ENCODE measurements at places on chromosomes 5 and 9.
A peak's percentile ranks its signal among the peaks of the same experiment; 100 is the strongest.

- no peak for DNase-seq
Observed at GRCh38 chr5:172110921-172111851, 76.8 kb downstream of the STK10 start.

DNA sequence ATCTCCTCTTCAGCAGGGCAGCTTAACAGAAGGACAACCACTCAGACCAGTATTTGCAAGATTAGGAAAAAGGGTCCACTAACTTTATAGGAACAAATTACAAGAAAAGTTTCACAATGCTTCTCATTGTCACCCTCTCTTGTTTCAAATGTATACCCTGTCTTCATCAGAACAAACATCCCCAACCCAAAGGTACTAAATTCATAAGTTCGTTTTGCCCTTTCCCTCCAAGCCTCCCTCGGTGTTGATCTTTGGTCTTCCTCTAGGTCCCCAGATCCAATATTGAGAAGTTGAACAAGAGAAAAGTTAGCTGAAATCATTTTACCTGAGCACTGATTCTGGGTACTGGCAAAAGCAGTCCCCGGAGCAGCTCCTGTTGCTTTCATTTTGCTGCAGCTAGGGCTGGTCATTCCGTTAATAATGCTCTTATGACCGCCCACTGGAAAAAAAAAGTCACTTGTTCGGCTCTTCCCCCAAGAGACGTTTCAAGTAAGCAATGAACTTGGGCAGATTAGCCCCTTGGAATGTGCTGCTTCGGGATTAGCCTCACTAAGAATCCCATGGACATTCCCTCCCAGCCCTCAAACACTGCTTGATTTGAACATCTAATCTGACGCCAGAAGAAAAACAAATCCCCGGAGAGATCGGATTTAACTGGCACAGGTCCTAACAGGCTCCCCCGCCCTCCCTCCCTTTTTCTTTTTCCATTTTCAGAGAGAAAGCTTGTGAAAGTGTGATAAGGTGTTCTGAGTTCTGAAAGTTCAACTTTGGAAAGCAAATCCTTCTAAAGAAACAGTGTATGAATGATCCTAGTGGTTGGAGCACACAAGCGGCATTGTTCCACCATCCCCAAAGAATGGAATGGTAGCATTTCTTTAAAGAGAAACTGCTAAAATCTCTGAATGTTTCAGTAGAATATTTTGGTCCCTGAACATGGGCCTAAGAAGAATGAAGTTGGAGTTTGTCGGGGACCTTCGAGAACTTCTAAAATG is 252.5 kb downstream of the TRPM3 start:
- no peak for DNase-seq

- DNase-seq, result no peak
Observed at GRCh38 chr9:104028827-104029226, 65.3 kb upstream of the SMC2 start.

GRCh38 chr5:172487671-172488070 is 33.3 kb upstream of the SH3PXD2B start:
- DNase-seq, result no peak

- no peak for DNase-seq
Observed at GRCh38 chr5:109706095-109706494, 16.4 kb downstream of the MAN2A1 start.

GRCh38 chr9:107373809-107374208 is 90.7 kb downstream of the RAD23B start:
- no peak for DNase-seq

GRCh38 chr9:135921749-135922310 is 14.5 kb upstream of the CAMSAP1 start:
- DNase-seq, result no peak

DNA sequence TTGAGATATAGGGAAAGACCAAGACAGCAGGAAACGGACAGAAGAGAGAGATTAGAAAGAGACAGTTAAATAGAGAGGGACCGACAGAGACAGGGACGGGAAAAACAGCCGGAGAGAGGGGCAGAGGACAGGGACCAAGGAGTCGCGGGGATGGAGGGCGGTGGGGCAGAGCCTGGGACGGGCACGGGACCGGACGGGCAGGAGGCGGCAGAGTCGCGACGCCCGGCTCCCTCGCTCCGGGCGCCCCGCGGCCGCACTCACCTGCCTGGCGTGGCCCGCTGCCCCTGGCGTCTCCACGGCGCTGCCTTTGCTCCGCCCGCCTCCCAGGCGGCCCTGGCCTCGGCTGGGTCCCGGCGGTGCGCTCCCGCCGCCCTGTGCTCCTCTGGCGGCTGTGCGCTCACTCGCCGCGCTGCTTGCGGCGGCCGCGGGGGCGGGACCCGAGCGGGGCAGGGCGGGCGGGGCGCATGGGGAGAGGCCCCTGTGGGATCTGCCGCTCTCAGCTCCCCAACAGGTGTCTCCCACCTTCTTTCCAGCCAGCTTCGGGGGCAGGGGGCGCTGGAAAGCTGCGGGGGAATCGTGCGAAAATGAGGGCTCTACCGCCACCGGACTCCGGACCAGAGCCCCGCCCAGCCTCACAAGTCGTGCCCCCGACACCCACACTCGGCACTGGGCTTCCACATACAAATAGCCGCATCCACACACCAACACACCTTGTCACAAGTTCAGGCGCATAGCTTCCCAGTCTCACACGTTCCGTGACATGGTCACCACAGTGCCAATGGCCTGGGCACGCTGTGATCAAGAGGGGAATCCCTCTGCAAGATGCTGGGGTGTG is at the start of gene ARID3C:
Gene ARID3C (minus strand): TSS at position 411 of the 835 bp plus-strand sequence. CDS start 1,052 bp downstream, outside the sequence.
- DNase-seq, result peak; percentile 51

GRCh38 chr5:107263387-107264018 is 407.2 kb downstream of the EFNA5 start:
- no peak for DNase-seq

GRCh38 chr9:5832071-5832537 is 813 bp downstream of the ERMP1 start:
- DNase-seq, result no peak

- DNase-seq, result no peak
Observed at GRCh38 chr9:80932947-80933780, 756.2 kb downstream of the TLE1 start.

DNA sequence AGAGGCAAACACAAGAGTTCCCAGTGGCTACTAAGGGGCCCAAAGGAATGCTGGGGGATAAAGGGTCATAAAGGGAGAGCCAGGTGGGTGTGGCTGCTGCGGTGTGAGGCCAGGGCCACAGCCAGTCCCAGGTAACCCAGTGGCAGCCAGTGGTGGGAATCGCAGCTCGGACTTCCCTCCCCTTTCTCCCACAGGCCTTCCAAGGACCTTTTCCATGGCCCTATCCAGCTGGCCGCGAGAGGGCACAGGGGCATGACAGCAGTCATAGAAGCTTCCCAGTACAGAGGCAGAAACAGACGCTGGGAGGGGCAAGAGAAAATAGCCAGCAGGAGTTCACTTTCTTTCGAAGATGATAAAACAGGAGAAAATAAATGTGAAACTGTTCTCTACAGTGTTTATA is 257.6 kb downstream of the SEMA5A start:
- no peak for DNase-seq

DNA sequence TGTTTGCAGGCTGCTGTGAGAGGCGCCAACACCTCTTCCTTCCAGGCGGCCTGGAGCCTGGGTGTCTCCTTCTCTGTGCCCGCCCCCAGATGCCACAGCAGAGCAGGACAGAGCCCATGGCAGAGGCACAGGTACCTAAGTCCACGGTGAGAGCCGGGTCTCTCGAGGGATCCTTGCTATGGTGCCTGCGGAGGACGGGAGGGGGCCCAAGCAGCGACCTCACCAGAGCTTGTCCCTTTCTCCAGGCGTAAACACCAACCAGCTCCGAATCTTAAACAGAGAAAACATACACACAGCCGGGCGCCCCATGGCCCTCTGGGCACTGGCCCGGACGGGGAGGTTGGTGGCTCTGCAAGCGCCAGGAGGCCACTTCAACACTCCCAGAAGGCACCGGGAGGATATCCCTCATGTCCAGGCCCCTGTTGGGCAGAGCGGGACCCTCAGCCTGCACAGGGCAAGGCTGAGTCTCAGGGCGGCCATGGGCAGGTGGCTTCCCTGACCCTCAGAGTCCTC is 11.8 kb downstream of the CCDC187 start:
- DNase-seq, result no peak

GRCh38 chr5:121899346-121899745 is 47.7 kb downstream of the FTMT start:
- peak; percentile 39 for DNase-seq

GRCh38 chr9:134321946-134322741 is 4.1 kb upstream of the RXRA start:
- no peak for DNase-seq

- no peak for DNase-seq
Observed at GRCh38 chr9:9004810-9005209, 1205.2 kb upstream of the DMAC1 start.

DNA sequence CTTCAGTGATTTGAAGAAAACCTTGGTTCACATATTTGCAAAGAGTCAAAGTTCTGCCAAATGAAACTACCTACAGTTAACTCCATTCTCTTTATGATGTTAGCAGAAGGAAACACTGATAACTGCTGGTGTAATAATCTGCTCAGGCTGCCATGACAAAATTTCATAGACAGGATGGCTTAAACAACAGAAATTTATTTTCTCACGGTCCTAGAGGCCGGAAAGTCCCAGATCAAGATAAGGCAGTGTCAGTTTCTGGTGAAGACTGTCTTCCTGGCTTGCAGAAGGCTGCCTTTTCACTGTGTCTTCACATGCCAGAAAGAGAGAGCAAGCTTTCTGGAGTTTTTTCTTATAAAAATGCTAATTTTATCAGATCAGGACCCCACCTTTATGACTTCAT is 102.4 kb upstream of the PARP8 start:
- no peak for DNase-seq

DNA sequence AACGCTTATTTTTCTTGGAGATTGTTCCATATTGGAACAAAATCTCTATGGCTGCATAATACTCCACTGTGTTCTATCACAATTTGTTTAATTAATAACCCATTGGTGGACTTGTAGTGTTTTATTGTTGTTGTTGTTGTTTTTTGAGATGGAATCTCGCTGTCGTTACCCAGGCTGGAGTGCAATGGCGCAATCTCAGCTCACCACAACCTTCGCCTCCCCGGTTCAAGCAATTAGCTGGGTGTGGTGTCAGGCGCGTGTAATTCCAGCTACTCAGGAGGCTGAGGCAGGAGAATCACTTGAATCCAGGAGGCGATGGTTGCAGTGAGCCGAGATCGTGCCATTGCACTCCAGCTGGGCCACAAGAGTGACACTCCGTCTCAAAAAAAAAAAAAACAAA is 38.7 kb downstream of the SPRY4 start:
- DNase-seq, result no peak

- DNase-seq, result peak; percentile 67
Observed at GRCh38 chr5:146877783-146878475, 628 bp downstream of the PPP2R2B start.

DNA sequence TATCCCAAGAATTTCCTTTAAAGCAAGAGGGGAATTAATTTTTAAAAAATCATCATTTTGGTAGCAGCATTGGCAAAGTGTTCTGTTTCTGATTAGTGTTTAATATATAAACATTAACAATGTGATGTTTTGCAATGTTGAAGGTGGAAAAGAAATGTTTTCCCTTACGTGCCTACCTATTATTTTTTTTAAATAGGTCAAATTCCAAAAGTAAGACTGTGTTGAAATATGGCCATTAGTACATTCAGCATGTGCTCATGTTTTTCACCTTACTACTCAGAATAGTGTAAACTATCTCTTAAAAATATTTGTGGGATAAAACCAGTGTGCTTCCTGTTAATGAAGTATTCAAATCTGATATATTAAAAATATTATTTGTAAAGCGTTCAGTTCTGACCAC is 3.3 kb downstream of the DOCK8 start:
- no peak for DNase-seq

DNA sequence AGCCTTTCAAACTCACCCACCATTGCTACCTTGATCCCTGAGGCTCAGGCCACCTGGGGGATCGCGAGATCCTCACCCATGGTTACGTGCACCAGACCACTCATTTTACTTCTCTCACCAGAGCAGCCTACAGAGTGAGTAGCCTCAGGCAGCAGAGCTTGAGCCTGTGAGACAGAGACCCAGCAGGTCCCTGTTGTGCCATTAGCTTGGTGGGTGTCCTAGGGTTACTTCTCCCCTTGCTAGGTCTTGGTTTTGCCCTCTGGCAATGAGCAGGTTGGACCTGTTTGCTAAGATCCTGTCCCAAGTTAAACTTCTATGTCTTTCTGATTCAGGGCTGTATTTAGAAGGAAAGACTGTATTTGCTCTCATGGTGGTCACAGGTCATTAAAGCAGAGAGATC is 21.8 kb downstream of the WHRN start:
- peak; percentile 18 for DNase-seq

GRCh38 chr5:6195711-6196358 is 182.5 kb downstream of the MED10 start:
- no peak for DNase-seq

- no peak for DNase-seq
Observed at GRCh38 chr9:110444911-110445310, 107.2 kb upstream of the TXNDC8 start.

DNA sequence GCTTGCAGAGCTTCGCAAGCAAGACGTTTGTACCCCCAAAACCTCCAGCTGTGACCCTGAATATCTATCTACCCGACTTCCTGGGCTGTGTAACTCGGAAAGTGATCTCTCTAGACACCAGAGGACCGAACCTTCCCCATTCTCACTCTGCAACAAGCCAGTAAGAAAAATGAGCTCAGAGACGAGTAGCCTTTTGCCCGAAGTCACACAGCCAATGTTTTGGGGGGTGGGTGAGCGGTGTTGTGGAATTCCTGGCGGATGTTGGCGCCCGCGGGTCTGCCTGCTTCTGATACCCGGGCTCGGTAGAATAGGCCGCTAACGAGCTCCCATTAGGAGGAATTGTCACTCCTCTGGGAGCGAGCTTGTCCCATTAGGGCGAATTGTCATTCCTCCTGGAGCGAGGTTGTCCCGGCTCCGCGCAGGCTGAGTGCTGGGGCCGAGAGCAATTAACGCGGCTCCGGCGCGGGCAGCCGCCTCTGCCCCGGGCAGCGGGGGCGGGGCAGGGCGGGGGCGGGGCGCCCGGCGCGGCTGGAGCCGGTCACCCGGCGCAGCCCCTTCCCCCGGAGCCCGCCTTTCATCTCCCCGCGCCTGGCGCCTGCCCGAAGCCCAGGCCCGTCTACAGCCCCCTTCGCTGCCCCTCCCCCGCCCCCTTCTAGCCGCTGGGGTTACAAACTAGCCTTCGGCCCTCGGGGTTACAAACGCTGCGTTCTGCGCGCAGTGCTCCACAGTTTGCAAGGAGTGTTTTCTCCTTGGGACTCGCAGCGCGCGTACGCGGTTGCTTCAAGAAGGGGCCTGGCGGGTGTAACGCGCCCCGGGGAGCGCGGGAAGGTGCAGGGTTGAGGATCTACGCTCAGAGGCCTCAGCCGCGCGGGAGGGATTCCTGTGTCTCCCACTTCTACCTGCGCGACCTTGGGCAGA is 3.5 kb upstream of the MSX2 start:
- no peak for DNase-seq

- DNase-seq, result no peak
Observed at GRCh38 chr5:179153921-179154345, 93.8 kb downstream of the ZNF354C start.

DNA sequence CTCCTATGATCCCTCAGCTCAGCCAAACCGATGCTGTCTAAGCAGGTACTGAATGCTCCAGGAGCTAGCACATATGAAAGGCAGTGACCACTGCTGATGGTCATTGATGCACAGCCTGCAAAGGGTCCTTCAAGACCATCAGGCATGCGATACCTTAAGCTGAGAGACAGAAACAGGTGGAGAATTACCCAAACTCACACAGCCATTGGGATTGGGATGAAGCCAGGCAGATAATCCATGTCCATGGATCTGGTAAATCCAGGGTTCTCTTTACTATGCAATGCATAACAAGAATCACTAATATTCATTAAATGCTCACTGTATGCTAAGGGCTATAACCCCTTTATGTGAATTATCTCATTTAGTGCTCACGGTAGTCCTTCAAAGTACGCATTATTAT is 36.2 kb downstream of the RAPGEF1 start:
- no peak for DNase-seq

GRCh38 chr9:134648701-134649530 is 7.3 kb downstream of the COL5A1 start:
- DNase-seq, result no peak

All from NCI-H1417 (cell line).